Cardiac fibroblast (primary cell): ENCODE measurements at places on chromosomes 4 and X.
A peak's percentile ranks its signal among the peaks of the same experiment; 100 is the strongest.

DNA sequence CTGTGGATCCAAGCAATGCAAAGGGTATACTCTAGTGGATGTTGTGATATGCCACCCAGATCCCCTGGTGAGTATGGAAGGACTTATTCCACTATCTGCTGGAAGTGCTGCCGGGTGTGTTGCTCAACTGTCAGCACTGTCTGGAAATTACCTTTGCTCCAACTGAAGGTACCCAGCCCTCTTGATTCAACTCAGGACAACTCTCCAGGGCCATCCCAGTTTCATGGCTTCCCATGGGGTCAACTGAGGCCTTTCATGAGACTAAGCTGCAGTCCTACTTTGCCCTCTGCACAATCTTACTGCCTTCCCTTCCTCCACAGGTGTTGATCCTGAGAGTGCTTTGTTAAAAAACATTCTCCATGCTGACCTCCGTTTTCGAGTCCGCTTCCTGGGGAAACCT is 99.8 kb downstream of the SPRY1 start:
- DNase-seq: no peak

- DNase-seq: no peak
Measured at GRCh38 chr4:78297116-78297800, 240.1 kb downstream of the FRAS1 start.

GRCh38 chr4:123870216-123870876 is 473.8 kb downstream of the SPRY1 start:
- peak; percentile 29 for DNase-seq

DNA sequence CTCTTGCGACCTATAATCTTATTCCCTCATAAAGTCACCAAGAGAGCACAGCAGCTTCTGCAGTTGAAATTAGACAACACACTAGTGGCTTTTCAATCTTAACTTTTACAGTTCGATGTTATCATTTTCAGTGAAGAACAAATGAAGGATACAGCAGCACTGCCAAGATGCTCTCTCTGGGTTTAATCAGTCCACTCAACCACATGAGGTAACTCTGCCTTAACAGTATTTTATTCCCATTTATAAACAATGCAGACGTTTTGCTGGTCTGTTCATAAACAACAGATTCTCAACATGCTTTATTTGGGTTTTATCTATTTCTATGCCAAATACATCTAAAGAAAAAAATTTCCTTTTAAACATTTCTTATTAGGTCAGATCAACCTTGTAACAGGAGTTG is 646.0 kb upstream of the FAM241A start:
- DNase-seq: no peak

DNA sequence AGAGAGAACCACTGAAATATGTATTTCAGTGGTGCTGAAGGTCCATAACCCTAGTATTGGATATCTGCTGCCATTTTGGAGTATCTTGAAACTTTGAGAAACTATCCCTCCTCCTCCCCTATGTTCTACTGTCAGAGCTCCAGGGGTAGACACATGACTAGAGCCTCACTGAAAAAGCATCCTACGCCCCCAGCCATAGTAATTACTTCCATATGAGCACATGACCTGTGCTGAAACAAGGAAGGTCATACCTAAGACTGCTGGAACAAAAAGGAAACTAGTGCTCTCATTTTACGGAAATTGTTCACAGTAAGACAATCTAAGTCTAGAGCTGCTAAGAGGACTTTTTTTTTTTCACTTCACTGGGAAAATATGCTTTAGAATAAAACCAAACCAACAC is 42.0 kb upstream of the MAPK10 start:
- no peak for DNase-seq

DNA sequence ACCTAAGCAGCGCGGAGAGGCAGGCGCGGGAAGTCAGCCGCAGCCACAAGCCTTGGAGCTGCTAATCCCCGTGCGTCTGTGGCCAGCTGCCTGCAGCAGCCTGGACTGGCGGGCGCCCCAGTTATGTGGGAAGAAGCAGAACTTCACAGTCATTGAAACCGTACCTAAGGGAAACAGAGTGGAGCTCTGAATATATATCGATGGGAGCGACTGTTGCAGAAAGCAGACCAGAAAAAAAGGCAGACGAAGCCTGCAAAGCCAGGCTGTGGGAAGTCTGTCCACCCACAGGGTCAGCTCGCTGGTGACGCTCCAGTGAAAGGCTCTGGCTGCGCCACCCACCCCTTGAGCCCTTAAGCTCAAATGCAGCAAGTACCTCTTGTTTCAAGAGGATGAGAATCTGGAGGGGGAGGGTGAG is 24.7 kb downstream of the KCNE5 start:
- peak; percentile 30 for DNase-seq

GRCh38 chr4:98546910-98547594 is 111.4 kb downstream of the TSPAN5 start:
- peak; percentile 65 for DNase-seq

- DNase-seq: no peak
Measured at GRCh38 chr4:88429401-88429800, 27.5 kb upstream of the HERC5 start.

DNA sequence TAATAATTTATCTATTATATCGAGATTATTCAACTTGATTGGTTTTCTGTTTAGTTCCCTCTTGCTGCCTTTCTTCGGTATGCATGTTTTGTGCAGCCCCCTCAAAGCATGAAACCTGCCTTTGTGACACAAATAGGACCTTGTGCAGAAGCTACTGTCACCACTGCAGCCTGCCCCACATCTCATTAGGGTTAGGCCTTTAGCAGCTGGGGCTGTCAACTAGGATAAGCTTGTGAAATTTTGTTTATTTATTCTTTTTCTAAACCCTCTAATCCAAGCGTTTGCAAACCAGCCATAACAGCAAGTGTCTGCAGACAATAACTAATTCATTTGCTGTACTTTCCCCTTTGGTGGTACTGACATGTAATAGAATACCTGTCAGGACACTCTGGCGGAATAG is 258.9 kb downstream of the RCHY1 start:
- no peak for DNase-seq

DNA sequence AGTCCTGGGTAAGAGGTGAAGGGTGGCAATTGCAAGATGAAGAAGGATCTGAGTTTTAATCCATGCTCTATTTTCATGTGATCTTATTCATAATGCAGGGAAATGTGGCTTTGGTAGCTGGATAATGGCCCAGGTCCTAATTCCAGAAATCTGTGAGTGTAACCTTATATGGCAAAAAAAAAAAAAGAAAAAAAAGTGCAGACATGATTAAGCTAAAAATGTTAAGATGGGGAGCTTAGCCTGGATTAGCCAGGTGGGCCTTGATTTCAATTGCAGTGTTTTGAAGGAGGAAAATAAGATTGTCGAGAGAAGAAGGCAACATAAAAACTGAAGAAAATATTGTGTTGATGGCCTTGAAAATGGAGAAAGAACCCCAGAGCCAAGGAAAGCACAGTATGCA is 867.7 kb upstream of the HS3ST1 start:
- DNase-seq: no peak

- no peak for DNase-seq
Measured at GRCh38 chrX:79146640-79147390, 2.3 kb downstream of the GPR174 start.

DNA sequence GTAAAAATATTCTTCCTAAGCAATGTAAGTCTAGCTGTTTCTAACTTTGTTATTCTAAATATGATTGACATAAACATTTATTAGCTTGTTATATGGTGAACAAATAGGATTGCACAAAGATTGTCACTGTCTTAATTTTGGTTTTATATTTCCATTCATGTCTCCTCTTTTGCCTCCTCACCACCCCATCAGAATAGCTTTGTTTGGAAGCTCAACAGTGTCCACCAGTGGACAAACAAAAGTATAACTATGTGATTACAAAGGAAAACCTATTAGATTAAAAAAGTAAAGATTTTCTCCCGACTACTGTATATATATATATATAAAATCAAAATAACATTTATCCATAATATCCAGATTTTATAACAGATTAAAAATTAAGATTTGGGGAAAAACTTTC is 468.2 kb downstream of the ZIC3 start:
- no peak for DNase-seq

DNA sequence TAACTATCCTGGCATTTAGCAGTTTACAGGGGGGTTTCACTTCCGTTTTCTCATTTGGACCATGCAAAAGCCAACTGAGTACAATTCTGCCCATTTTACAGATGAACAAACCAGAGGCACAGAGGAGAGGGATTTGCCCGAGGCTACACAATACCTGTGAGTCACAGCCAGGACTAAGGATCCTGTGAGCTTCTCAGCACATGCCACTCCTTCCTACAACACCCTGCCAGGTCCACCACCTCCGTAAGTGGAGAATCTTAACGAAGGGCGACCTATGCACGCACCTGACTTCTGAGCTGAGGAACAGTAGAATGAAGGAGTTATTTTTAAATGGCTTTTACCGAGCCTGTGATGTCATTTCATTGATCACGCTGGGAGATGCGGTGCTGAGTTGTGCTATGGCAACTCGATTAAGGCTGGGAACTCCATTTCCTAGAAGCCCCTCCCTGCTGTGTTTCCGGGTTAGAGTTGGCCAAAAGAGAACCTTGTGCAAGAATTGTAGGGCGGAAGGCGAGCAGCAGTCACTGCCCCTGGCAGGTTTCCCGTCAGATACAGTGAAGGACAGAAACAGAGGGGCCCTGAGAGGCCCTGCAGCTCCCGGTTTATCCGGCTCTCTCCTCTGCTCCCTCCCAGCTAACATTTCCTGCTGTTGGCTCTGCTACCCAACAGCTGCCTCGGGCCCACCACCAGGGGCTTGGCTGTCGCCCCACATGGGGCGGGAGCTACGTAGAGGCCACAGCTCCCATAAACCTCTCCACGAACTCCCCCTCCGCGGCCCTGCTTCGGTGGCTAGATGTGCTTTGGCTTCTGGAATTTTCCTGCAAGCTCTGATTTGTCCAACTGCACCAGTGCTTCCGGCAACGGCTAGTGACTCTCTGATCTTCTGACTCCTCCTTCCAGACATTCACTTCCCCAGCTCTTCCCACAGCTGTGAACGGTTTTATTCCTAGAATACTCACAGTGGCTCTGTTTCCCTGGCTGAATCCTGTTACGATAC is 75.1 kb upstream of the USP9X start:
- DNase-seq: peak; percentile 95

DNA sequence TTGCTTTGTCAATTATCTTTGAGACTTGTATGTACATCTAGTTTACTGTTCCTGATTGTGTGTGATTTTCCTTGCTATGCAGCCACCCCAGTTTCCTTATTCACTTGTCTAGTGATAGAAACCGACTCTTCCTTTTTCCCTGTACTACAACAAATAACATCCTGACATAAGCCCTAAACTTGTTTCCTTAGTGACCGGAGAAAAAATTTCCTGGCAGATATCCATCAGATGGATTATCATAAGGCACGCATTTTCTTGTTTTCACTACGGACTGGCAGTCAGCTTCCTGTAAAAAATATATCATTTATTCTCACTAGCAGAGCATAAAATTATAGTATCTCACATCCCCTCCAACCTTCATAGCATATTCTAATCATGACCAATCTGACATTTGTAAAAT is 410.7 kb downstream of the CENPC start:
- no peak for DNase-seq

- no peak for DNase-seq
Measured at GRCh38 chr4:22462688-22463087, 53.2 kb downstream of the ADGRA3 start.

GRCh38 chrX:106932960-106933537 is 12.8 kb downstream of the CLDN2 start:
- peak; percentile 69 for DNase-seq

GRCh38 chr4:59956366-59956765 is 1243.8 kb upstream of the ADGRL3 start:
- no peak for DNase-seq

DNA sequence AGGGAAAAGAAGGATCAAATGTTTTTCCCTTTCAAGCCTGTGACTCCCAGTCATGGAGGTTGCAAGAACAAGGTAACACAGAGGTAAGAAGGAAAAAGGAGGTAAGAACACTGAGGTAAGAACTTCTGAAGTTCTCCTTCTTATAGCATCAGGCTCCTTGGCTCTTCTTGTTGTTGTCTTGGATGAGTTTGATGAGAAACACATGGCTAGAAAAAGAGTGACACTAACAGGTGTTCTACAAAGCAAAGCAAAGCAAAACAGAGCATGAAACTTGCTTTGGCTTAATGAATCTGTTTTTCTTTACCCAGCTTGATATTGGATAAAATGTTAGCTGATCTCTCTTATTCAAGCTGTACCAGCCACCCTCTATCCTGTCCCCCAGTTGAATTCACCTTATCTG is 231.2 kb upstream of the F9 start:
- no peak for DNase-seq

GRCh38 chr4:185225940-185226339 is 16.5 kb downstream of the SNX25 start:
- no peak for DNase-seq

DNA sequence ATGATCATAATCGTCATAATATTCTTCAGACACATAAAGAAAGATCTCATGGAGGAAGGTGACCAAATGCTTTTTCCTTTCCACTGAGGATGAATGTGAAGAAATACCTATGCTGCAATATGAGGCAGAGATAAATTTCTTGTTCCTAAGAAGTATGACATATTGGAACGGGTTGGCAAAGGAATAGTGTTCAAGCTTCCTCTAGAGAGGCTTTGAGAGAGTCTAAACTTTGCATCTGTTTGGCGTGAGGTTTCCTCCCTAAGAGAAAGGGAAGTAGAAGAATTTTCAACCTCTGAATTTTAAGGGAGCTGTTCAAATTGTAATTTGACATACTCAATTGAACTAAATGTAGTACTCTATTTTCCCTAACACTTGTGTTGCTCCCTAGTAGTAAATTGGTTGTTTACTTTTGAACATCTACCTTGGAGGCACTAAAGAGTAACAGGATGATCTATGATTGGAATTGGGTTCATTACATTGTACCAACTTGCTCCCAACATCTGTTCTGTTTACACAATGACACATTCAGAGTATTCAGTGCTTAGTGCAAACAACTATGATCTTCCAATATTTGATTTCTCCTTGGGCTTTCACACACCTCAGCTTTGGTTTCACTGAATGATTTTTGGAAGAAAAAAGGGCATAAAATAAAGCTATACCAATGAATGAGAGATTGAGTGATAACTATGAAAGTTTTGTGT is 122.0 kb downstream of the CORIN start:
- DNase-seq: no peak

- no peak for DNase-seq
Measured at GRCh38 chrX:43643201-43643600, 12.9 kb upstream of the MAOA start.

DNA sequence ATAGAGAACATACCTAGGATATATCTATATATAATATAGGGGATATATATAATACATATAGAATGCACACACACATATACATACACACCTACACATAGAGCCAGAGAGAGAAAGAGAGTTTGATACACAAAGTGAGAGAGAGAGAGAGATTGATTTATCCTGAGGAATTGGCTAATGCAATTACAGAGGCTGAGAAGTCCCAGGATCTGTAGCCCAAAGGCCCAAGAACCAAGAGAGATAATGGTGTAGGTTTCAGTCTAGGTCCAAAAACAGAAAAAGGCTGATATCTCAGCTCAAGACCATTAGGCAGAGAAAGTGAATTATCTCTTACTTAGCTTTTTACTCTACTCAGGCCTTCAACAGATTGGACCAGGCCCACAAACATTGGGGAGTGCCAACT is 715.0 kb upstream of the LCORL start:
- DNase-seq: no peak

GRCh38 chrX:118730500-118731247 is 3.3 kb downstream of the IL13RA1 start:
- DNase-seq: peak; percentile 82

- no peak for DNase-seq
Measured at GRCh38 chr4:140112576-140112975, 41.4 kb downstream of the MAML3 start.
